ENCODE measurements at places on chromosomes 2 and 18. TPM values are rescaled to one million over a fixed set of nuclear protein-coding genes. Genes with fewer than 3 reads are reported as not detected.
A peak's percentile ranks its signal among the peaks of the same experiment; 100 is the strongest.

- H3K27me3 ChIP-seq = no peaks in the 10 kb centered on the region
- H3K27ac ChIP-seq = no peak overlapping the region
- H3K36me3 ChIP-seq = no peaks in the 10 kb centered on the region
- H3K4me1 ChIP-seq = no peaks in the 10 kb centered on the region
- no peak overlapping the region for H3K4me3 ChIP-seq
These were observed 9.0 kb upstream of the SCN9A start for GRCh38 chr2:166384774-166385173.

DNA sequence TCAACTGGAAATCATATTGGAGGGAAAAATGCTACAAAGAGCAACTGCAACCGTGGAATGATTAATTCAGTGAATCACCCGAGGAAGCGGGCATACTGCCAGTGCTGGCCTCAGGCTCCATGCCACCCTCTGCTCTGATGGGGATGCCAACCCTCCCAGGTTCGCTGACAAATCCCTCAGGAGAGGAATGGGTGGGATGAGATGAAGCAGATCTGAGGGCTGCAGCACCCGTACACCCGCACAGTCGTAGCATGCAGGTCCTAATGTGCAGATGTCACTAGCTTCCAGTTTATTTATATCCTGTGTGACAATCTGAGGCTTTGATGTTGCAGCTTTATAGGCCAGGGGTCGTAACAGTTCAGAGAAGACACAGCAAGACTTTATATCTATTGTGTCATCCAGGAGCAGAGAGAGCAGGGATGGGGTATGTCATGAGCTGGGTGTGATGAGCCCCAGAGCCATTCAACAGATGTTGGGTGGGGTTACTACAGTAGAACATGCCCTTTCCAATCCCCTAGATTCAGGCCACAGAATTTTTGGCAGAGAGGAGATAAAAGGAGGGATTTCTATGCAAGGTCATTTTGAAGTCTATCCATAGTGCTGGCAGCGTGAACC is 44.6 kb downstream of the DPP4 start:
- peaks cover 7% of the 10 kb centered on the region for H3K4me1 ChIP-seq
- DNase-seq = no peak
- H3K27ac ChIP-seq = no peak overlapping the region
- H3K36me3 ChIP-seq = peaks cover 38% of the 10 kb centered on the region
- H3K27me3 ChIP-seq = no peaks in the 10 kb centered on the region

DNA sequence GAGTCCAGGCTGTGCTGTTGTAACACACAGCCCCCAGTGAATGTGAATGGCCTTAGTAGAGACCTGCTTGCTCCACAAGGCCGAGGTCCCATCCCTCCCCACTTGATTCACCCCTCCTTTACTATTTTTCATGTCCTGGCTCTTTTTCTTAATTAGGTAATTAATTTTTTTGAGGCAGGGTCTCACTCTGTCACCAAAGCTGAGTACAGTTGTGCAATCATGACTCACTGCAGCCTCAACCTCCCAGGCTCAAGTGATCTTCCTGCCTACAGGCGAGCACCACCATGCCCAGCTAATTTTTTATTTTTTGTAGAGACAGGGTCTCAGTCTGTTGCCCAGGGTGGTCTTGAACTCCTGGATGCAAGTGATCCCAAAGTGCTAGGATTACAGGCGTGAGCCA is 19.3 kb downstream of the FBLN7 start:
- H3K27ac ChIP-seq = no peak overlapping the region
- DNase-seq = no peak
- no peaks in the 10 kb centered on the region for H3K36me3 ChIP-seq
- H3K4me3 ChIP-seq = no peak overlapping the region
- peaks cover 25% of the 10 kb centered on the region for H3K4me1 ChIP-seq
- no peaks in the 10 kb centered on the region for H3K27me3 ChIP-seq

DNA sequence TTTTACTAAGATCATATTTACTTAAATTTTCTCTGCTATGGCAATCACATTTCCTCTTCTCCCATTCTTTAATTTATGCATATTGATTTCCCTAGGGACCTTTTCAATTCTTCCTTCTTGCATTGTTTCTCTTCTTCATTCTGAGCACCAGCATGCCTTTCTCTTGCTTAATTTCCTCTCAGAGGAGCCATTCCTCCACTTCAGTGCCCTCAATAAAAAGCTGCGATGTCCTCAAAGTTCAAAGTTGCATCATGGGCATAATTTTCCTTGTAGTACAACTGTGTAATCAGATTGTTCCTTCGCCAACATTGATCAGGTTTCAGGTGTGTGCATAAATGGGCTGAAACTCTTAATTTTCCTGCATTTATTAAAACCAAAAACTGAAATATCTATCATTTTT is 21.8 kb upstream of the CD226 start:
- H3K36me3 ChIP-seq = no peaks in the 10 kb centered on the region
- no peak overlapping the region for H3K27ac ChIP-seq
- H3K4me3 ChIP-seq = no peak overlapping the region
- H3K4me1 ChIP-seq = peaks cover 3% of the 10 kb centered on the region

SRD5A2 gene
- total RNA-seq = not detected

- H3K4me3 ChIP-seq = peak overlapping the region; percentile 67
- peak overlapping the region; percentile 83 for H3K27ac ChIP-seq
- no peaks in the 10 kb centered on the region for H3K27me3 ChIP-seq
- H3K4me1 ChIP-seq = peaks cover 21% of the 10 kb centered on the region
- DNase-seq = peak; percentile 55
- H3K36me3 ChIP-seq = no peaks in the 10 kb centered on the region
These were observed 23.4 kb upstream of the TANK start for GRCh38 chr2:161136696-161137324.
